ENCODE measurements at places on chromosomes 12 and 14.
A peak's percentile ranks its signal among the peaks of the same experiment; 100 is the strongest.

DNA sequence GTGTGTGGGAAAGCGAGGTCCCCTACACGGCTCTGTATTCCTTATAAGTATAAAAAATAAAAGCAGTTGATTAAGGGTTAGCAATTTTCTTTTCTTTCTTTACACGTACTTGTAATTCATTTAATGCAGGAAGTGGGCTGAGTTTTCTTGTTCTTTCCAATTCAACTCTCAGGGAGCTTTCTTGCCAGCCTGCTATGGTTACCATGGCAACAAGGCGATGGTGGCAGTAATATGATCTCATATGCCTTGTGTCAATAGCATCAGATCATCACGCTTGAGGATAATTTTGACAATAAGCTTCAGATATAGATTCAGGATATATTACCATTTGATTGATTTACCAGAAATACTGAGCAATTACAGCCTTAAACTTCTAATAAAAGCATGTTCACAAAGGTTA is 466.5 kb downstream of the APAF1 start:
- no peak for DNase-seq

DNA sequence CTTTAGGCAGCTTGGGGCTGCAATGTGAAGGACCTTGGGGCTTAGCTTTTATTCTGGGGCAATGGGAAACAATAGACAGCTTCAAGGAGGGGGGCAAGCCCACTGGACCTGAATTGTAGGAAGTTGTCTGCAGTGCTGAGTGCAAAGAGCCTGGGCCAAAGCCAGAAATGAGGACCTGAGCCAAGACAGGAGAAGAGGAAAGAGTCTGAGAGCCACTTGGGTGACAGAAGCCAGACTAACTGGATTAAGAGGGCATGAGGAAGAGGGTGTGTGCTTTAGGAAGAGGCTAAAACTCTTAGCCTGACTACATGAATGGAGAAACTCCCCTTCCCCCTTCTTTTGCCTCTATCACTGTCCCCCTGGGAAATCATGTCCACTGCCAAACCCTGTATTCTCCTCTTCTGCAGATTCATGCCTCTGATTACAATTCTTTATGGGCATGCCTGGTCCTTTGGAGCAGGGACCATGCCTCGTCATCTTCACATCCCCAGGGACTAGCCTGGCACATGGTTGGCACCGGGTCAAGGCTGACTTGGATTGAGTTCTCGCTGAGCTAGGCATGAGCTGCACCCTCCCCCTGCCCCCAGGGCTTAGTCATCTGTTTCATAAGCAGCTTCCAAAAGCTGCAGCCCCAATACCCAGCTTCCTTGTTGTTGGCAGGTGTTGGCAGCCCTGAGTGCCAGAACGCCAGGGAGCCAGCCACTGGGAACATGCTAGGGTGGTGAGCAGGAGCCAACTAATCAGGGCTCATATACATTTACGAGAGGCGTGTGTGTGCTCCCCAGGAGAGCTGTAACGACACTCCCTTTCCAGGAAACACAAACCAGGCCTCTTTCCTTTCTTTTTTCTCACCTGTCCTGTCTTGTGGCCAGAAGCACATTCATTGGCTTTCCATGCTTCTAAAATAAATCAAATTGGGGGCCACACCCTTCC is 27.7 kb upstream of the JDP2 start:
- DNase-seq = peak; percentile 83

DNA sequence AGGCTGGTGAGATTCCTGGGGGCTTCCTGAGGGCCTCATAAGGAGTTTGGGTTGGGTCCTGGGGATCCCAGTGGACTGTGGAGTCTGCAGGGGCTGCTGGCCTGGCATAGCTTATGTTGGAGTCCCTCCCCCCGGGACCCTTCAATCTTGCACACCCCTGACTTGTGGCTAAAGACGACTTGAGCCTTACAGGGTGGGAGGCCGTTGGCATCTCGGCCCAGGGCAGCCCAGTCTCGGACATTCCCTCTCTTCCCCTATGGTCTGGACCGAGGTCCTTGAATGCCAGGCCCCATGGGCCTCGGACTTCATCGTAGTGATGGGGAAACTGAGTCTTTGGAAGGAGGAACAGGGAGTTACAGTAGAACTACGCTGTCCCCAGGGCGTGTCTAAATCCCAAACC is 12.5 kb downstream of the RTL1 start:
- no peak for DNase-seq

DNA sequence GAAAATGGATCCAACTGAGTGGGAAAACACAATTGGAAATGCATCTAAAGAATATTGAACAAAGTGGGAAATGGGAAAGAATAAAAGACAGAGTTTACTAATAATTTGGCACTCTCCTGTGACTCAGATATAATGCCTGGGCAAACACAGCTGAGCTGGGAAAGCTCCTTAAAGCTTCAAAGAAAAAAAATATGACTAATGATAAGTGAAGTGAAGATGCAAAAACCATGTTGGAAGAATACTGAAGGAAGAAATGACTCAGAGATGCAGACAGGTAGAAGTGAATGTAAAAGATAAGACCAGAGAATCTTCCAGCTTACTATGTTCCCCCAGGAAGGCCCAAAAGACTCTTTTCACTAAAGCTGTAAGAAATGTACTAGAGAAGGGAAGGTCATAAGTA is 62.4 kb upstream of the FOXG1 start:
- no peak for DNase-seq

DNA sequence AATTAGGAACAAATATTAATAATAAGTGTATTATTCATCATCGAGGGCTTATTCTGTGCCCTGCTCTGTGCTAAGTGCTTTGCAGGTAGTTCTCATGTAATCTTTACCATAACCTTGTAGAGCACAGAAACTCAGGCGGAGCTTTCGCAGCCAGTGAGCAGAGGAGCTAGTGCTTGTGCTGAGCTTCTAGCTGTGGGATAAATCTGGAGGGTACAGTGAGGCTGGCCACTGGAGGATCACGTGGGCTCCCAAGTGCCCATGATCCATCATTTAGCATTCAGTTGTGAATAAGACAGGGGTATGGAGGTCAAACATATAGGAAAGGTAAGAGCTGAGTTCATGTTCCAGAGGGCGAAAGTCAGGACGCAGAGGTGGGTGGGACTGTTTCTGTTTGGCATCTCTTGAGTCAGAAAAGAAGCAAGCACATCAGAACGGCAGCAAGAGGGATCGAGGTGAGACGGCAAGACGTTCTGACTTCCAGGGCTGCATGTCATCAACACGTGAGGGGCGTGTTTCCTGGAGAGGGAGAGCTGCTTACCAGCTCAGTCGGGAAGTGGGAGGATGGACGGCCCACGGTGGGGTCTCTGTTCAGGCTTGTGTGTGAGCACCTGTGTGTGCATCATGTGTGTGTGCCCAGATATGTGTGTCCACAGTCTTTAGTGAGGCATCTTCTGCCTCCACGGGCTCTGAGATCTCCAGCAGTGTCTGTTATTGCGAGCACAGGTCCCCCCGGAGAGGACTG is 16.8 kb upstream of the KRT80 start:
- DNase-seq = no peak

GRCh38 chr14:23034498-23035302 is at the start of gene PSMB5:
PSMB5 (minus strand) TSS chr14:23034900; CDS start chr14:23034881, 19 bp downstream.
- peak; percentile 97 for DNase-seq

DNA sequence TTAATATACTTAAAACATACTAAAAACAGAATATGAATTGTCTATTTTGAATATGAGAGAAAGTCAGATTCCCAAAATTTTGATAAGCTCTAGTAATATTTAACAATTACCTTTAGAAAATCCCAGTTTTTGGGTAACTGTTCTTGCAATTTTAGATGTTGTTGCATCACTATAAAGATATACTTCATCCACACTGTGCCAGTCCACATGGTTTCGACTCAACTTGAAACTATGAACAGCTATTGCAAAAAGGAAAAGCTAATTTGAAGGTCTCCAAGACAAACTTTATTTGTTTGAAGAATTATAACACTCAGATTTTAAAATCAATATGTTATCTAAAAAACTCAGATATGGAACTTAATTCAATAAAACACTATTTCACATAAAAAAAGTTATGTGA is 59.9 kb downstream of the DDHD1 start:
- no peak for DNase-seq

DNA sequence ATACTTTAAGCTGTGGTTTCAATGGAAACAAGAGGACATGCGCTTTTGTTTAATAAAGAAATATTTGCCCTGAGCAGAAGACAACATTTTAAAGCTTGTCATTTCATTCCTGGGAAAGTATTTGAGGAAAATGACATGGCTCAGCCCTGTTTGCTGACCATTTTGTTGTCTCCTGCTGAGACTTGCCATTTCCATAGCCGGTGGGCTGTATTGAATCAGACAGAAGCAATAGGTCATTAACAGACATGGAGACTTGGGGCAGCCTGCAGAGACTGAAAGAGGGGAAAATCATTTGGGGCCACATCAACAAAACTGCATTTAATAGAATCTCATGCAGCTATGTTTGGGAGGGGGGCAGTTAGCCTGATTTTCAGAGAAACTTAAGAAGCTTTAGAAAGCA is 443.0 kb downstream of the NPAS3 start:
- no peak for DNase-seq

DNA sequence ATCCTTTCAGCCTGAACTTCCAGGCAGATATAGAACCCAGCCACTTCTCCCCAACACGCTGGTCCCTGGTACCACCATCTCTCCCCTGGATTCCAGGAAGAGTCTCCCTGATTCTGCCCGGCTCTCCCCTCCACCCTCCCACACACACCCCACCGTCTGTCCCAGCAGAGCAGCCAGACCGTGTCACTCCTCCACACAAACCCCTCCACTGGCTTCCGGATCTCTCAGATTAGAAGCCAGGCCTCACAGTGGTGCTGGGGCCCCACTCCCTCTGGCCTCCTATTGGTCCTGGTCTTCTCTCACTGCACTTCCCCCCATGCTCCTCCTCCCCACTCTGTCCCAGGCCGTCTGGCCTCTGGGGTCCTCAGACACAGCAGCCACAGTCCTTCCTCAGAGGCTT is 52.4 kb upstream of the CDKN3 start:
- DNase-seq = peak; percentile 58

- DNase-seq = no peak
Measured at GRCh38 chr12:50723865-50724264, 40.0 kb upstream of the ATF1 start.

GRCh38 chr12:98402091-98402490 is 113.3 kb upstream of the TMPO start:
- no peak for DNase-seq

DNA sequence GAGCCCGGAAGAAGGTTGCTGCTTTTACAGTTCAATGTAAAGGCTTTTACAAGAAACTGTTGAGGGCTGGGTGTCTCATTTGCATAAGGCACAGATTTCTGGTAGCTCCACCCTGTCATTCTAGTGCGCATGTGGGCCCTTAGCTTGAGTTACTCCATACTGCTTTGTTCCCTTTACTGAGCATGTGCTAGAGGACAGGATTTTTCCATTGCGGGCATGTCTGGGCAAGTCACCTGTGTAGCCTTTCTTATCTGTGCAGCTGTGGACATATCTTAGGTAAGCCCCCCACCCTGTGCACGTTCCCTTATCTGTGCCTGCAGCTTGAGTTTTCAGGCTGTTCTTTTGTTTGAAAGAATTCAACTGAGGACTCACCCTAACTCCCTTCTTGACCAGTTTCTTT is 56.2 kb upstream of the ARHGAP5 start:
- no peak for DNase-seq

DNA sequence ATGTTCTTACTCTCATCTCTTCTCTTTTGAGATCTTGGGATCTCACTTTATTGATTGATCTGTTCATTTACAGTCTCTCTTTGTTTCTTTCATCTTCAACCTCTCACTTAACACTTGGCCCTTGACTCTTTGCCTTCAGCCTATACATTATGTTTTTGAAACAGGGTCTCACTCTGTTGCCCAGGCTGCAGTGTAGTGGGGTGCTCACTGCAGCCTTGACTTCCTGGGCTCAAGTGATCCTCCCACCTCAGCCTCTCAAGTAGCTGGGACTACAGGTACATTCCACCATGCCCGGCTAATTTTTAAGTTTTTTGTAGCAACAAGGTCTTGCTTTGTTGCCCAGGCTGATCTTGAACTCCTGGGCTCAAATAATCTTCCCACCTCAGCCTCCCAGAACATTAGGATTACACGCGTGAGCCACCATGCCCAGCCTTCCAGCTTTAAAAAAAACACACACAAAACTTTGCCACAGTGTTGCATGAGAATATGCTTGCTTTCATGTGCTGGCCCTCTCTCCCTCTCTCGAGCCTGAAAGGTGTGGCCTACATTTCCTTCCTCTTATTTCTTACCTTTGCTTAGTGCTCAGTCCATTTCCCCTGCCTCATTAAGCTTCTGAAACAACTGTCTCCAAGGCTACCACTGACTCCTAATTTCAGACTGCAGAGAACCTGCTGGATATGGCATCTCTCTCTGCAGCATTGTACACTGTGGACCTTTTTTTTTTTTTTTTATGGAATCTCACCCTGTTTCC is 9.9 kb downstream of the DIP2B start:
- no peak for DNase-seq

DNA sequence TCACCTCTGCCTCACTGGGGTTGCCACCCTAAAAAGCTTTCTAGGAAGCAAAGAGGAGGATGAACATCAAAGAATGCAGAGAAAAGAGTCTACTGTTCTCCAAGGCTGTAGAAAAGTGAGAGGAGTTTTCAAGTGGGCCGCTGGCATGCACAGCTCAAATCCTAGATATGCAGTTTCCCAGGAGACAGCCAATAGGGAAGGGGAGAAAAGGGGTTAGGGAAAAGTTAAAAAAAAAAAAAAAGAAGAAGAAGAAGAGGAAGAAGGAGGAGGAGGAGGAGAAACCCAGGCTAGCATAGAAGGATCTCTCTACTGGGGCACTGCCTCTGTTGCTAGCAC is 682 bp downstream of the BATF start:
- DNase-seq = no peak

DNA sequence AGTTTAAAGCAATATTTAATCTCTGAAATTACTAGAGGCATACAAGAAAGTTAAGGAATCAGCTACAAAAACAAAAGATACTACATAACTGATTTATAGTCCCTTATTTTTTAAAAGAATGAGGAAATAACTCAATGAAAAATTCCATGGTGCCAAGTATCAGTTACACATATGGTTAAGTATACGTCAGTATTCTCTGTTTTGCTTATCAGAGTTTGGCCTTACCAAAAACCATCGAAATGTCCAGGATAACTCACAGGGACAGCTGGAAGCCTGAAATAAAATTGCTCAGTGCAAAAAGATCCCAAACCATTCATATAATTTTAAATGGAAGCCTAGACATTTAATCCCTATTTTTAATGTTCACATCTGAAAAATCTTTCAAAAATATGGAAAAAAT is 3.6 kb downstream of the CFL2 start:
- DNase-seq = no peak

GRCh38 chr14:39186941-39187525 is 12.0 kb downstream of the PNN start:
- DNase-seq = no peak

DNA sequence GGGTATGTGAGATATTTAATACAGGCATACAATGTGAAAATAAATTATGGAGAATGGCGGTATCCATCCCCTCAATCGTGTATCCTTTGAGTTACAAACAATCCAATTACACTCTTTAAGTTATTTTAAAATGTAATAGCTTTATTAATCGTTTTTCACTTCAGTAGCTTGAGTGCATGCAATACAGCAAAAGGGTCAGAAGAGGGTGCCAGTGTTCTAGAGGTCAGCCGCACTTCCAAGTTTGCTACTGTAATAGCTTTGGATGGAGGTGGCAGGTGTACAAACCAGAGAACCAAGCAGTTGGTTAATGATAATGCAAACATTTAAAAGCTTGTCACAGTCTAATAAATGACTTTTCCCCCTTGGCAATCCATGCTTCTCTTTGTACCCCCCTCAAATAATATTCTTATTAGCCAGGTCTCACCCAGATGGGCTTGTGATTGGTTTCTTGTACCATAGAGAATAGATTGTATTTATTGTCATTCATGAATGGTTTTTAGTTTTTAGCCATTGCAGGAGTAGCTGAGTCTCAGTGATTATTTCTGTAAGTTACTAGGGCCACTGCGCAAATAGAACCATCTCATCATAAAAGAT is 127.0 kb downstream of the ERC1 start:
- DNase-seq = peak; percentile 80

Measured in NB4 (cell line).